Stimulated activated CD8-positive, alpha-beta memory T cell treated with anti-CD3 and anti-CD28 coated beads, Interleukin-7, amount 100 ng/mL, for 1 hour (primary cell): ENCODE measurements at places on chromosomes 11 and 22.

DNA sequence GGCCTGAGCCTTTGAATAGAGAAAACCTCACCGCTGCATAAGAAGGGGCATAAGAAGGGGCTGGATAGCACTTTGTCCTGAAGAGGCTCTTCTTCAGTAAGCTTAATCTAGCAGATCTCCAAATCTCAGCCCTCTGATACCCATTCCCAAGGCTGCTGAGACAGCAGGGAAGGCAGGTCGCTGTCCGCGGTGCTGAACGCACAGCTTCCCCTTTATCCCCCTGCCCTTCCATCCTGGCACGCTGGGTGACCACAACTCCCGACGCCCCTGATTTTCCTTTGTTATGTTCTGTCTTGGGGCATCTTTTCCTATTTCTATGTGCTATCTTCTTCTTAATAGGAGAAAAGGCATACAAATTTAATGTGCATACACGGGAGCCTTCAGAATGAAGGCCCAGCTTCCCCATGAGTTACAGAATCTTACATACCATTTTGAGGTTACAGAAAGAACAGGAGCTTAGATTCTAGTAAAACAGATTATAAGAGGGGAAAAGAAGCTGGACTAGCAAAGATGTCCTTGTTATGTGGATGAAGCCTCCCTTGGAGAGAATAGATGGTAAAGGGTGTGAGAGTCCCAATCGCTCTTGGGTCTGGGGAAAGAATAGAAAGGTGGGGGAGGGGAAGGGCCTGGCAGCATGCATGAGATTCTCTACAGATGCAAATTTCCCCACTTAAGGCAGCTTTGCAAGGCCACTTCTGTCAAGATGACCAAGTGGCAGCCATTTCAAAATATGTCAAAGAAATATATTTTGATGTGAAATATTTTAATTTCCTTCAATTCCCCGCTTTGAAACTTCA lies 5.7 kb upstream of the SULT4A1 start:
- DNase-seq: no peak

DNA sequence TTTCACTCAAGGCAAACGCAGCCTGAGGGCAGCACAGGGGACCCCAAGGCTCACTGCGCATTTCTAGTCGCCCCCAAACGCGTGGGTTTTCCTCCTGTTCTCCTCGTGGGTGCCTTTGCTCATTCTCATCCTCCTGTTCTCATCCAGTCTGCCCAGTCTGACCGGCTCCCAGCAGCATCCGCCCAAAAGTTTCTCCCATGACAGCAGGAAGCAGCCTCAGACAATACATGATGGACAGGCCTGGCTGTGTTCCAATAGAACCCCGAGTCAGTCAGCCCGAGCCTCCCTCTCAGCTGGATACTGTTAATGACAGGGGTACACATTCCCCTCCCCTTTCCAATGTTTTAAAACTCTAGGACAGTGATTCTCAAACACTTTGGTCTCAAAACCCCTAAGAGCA lies 22.5 kb upstream of the KRTAP5-7 start:
- DNase-seq: no peak

- DNase-seq: no peak
Measured at GRCh38 chr11:72069787-72070251, 10.5 kb downstream of the NUMA1 start.

DNA sequence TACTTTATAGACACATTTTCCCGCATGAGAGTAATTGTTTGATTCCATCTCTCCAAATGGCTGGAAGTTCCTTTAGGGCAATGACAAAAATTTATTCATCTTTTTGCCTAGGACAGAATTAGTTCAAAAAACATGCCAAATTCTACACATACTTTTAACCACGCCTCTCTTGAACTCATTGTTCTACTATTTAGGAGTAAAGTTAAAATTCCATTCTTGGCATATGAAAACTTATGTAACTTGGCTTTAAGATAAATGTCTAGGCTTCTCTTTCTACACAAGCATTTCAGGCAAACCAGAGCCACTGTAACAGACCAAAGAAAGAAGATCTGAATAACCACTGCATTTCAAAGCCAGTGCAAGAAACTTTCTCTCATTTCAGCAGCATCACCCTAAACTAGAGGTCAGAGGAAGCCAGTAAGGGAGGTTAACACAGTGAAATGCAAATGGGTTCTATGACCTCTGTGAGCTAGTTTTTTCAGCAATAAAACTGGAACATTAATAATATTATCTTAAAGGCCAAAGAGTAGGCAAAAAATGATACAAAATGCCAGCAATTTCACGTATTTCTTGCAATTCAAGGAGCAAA lies 73.0 kb downstream of the RSF1 start:
- no peak for DNase-seq

- no peak for DNase-seq
Measured at GRCh38 chr11:24298146-24298545, 198.7 kb upstream of the LUZP2 start.

- DNase-seq: no peak
Measured at GRCh38 chr11:66291706-66292542, at the start of gene TMEM151A. Gene TMEM151A (plus strand): TSS chr11:66291894. CDS start chr11:66292014, 120 bp downstream.

DNA sequence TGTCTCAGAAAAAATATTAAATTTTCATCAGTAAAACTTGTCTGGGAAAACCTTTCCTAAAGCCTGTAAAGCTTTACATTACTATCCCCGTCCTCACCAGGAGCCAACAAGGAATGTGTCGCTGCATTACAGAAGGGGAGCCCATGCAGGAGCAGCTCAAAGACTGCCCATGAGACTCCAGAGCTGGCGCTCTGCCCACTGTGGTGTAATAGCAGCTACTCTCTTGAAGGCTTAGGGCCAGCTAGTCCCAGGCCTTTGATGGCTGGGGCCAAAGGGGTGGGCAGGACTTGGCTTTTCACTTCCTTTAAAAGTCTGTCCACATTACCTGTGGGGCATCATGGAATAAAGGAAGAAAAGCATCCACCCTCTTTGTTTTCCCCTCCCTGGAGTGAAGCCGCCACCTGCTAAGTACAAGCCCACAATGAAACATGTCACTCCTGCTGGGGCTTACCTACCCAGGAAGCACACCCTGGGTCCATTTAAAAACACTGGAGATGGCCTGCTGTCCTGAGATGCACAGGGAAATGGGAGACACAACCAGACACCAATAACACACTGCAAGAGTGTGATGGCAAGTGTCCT lies 150.7 kb downstream of the ADAMTS15 start:
- DNase-seq: no peak

DNA sequence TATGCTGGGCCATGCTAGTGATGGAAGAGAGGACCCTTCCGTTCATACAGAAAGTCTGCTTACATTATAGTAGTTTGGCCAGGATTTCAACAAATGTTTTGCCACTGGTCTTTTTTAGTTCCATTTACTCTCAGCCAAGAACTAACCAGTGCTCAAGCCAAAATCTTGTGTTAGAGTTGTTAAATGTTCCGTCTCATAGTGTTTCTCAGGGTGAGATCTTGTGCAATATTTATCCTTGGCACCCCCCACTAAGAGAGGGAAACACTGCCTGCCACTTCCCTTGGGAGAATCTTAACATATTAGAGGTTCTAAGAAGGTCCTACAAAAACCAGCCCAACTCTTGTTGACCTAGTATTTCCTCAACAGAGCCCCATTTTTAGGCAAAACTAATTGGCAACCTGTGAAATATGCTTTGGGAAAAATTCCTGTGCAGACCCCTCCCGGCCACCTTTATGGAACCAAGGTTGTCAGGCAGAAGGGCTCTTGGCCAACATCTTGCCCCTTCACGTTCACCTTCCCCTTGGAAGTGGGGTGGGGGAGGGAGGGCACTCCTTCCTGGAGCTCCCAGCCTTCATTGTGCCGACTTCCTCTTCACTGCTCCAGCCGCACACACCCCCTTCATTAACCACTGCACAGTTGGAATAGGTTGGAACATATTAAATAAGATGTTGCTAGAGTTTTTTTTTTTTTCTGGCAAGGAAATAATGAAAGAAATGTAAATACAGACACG lies 173.2 kb upstream of the SORL1-AS1 start:
- no peak for DNase-seq

DNA sequence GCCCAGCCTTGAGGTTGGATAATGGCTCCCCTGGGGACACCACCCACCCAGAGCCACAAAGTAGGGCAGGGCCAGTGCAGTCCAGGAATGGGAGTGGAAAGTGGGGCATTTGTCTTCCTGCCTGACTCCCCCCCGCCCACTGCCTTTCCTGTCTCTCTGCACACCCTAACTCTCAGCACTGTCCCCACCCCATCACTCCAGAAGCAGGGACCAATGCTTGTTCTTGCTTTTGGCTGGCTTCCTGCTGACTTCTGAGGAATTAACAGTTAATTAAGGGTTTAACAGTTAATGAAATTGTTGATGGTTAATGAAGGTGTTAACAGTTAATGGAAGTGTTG lies 4.7 kb downstream of the PITPNM1 start:
- no peak for DNase-seq
